Retina (tissue), 1 donor: ENCODE measurements at places on chromosomes 12 and 14.

GRCh38 chr12:26359576-26359975, 164.2 kb downstream of the SSPN start:
- no peak for DNase-seq

- DNase-seq, result no peak
Observed at GRCh38 chr14:22010545-22011252, 337.1 kb upstream of the OR4E1 start.

DNA sequence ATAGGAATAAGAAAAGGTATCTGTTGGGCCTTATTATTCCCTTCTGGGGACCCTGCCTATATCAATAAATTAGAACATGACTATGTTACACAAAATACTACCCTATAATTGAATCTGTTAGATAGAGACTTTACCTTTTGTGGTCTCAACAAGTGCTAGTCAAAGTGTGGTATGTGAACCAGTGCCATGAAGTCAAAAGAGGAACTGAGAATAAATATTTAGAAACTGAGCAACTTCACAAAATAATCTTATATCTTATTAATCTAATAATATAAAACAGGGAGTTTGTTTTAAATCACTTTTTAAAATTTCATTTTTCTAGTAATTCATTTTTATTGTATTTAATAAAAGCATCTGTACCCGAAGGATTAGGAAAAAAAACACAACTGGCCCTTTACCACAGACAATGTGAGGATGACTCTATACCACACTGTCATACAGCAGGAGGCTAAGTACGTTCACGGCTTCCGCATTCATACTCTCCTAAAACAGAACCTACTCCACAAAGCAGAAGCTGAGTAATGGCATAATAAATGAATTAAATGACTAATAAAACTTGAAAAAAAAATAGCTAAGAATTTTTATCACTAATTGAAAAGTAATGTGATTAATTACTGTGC, 42.1 kb downstream of the SEC23A start:
- no peak for DNase-seq

DNA sequence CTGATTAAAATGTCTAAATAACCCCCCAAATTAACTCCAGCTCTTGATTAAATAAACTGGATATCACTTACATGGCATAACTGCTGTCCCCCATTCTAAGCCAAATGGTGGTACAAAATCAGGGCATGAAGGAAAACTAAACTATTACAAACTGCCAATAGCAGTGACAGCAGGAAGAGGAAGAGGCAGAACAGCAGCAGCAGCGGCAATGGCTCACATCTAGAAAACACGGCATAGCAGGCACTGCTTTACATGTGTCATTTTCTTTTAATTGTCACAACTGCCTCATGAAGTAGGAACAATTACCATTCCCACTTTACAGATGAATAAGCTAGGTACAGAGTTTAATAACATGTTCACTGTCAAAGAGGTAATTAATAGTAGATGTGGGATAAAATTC, 92.0 kb downstream of the EPS8 start:
- DNase-seq, result no peak

DNA sequence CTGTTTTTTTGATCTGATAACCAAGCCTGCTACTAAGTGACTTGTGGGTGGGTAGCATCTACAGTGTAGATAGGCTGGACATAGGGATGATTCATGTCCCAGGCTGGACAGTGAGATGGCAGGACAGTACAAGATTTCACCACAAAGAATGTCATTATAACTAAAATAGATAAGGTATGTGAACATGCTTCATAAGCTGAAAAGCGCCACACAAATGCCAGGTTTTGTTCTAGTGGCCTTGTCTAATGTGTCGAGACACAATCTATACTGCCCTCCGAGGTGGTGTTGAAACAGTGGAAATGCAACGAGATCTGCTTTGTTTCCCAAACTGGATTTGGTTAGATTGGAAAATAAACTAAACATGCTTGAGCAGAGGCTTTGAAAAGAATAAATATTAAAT, 4.4 kb downstream of the LGALS3 start:
- no peak for DNase-seq

DNA sequence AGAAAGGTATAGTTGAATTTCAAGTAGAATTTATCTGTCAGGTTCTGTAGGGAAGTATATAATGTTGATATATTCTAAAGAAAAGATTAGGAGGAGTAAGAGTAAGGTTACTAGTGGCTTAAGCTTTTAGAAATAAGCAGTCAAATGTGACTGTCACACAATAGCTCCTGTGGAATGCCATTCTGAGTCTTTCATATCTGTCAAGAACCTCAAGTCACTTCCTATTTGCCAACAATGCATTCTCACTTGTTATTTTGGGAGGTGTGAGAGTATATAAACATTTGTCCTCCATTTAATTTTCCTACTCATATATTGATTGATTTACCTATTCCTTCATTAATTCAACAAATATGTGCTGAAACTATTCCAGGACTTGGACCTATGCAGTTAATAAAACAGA, 11.7 kb downstream of the CLEC9A start:
- no peak for DNase-seq

GRCh38 chr12:106119301-106119700, 19.5 kb downstream of the NUAK1 start:
- DNase-seq, result no peak

GRCh38 chr12:6322969-6323339, 12.5 kb downstream of the PLEKHG6 start:
- no peak for DNase-seq

GRCh38 chr14:24054646-24055045, 2.8 kb downstream of the CARMIL3 start:
- no peak for DNase-seq

DNA sequence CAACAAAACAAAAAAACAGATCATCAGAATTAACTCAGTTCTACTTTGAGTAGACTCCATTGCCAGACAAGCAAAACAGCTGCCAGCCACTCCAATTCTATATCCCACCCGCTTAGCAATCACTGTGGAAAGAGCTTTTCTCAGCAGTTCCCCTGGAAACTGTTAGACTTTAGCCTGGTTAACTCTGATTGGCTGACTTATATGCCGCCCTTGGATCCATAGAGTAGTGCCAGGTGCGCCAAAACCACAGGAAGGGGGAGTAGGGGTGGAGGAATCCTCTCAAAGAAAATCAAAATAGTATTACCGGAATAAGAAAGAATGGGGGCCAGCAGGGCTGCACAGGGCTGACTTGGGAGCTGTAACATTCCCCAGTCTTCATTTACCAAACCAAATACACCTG, 5.4 kb upstream of the EML5 start:
- DNase-seq, result no peak

- no peak for DNase-seq
Observed at GRCh38 chr14:93028724-93029076, 87.0 kb downstream of the ITPK1 start.

DNA sequence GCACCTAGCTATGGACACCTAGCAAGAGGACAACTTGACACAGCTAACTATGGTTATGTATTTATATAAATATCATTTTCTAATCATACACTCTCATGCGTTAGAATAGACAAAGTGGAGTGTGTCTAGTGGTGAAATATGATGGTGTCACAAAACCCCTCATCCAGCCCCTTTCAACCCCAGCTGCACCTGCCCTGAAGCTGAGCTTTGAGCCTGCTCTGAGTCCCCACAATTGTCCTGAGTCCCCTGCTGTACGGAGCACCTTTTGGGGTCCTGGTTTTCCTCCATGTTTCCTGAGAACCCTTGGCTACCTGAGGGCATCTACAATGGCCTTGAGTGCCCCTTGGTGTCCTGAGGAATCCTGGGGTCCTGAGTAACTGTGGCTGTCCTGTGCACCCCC, 1072.8 kb downstream of the TMEM121 start:
- no peak for DNase-seq

GRCh38 chr12:64395739-64396138, 5.2 kb upstream of the C12orf56 start:
- no peak for DNase-seq

GRCh38 chr12:122730215-122731014, at the start of gene HCAR1:
HCAR1 (minus strand) TSS chr12:122730844; CDS start chr12:122730339, 505 bp downstream.
- DNase-seq, result no peak

GRCh38 chr12:89228491-89228890, 123.8 kb downstream of the DUSP6 start:
- no peak for DNase-seq

DNA sequence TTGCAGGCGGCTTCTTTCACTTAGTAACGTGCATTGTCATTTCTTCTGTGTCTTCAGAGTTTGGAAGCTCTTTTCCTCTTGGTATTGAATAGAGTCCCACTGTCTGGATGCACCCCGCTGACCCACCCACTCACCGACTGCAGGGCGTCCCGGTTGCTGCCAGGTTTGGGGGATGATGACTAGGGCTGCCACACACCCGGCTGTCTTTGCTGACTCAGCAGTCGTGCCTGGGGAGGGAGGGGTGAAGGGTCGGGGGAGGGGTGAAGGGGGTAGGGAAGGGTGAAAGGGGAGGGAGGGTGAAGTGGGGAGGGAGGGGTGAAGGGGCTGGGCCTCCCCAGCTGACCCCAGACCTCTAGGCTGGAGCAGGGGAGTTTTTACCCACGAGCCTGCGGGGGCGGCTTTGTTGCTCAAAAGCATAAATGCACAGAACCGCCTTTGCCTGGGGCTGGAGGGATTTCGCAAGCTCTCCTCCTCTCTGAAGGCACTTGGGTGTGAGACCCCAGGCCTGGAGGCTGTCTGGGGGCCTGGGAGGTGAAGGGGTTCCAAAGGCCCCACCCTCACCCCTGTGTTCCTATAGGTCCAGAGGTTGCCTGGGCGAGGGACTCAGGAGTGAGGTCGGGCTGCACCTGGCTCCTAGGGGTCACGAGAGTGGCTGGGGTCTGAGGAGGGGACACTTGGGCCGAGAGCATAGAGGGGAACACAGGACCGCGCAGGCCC, 31.3 kb upstream of the ULK1 start:
- no peak for DNase-seq
